ENCODE measurements at places on chromosomes 13 and 19. TPM values are rescaled to one million over a fixed set of nuclear protein-coding genes. Genes with fewer than 3 reads are reported as not detected.

The CEACAM8 gene
- not detected for total RNA-seq

- H3K4me3 ChIP-seq = peak within 1 kb of the TSS; percentile 85
- peaks cover 94% of the 10 kb centered on the region for H3K36me3 ChIP-seq
- H3K4me1 ChIP-seq = no peaks in the 10 kb centered on the region
- peak within 1 kb of the TSS; percentile 12 for H3K27ac ChIP-seq
- H3K27me3 ChIP-seq = no peaks in the 10 kb centered on the region
- peak; percentile 92 for DNase-seq
Observed at GRCh38 chr19:51887522-51888498, at the start of gene ZNF577. TSS of gene ZNF577 (minus strand) at chr19:51887951. CDS start at chr19:51880382, 7,569 bp downstream.

The GPR12 gene
- total RNA-seq = not detected

- H3K4me1 ChIP-seq = no peaks in the 10 kb centered on the region
- no peaks in the 10 kb centered on the region for H3K27me3 ChIP-seq
- no peak overlapping the region for H3K4me3 ChIP-seq
- H3K27ac ChIP-seq = no peak overlapping the region
- peaks cover 89% of the 10 kb centered on the region for H3K36me3 ChIP-seq
Observed at GRCh38 chr19:38707512-38708114, 36.7 kb downstream of the CAPN12 start.

- no peaks in the 10 kb centered on the region for H3K36me3 ChIP-seq
- H3K4me1 ChIP-seq = no peaks in the 10 kb centered on the region
- no peak for DNase-seq
- peaks cover 36% of the 10 kb centered on the region for H3K27me3 ChIP-seq
Observed at GRCh38 chr13:46530084-46530935, 22.7 kb upstream of the LRCH1 start.

DNA sequence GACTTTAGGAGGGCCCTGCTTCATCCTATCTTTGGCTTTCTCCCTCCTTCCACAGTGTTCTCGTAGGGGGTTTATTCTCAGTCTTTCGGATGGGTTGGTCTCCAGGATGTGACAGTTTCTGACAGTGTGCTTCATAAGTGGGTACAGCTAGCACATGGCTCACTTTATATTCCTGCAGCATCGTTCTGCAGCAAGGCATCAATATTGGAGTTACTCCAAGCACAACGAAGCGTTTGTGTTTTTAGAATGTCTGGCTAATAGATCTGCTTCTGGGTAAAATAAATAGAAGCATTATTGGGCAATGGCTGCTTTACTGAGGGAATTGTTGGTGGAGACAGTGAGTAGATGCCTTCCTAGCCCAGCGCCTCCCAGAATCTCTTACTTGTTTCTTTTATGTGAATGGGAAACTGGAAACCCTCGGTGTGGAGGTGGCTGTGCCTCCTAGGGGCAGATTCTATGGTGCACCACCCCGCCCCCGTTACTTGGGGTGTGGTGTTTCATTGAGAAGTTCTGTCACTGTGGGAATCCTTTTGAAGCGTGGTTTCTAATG lies 2.0 kb downstream of the FARP1 start:
- H3K27ac ChIP-seq = no peak overlapping the region
- no peaks in the 10 kb centered on the region for H3K27me3 ChIP-seq
- DNase-seq = peak; percentile 80
- peak overlapping the region; percentile 88 for H3K4me3 ChIP-seq
- peaks cover 14% of the 10 kb centered on the region for H3K36me3 ChIP-seq

The C5AR1 gene
- 0.48 TPM for total RNA-seq

- DNase-seq = no peak
- H3K4me3 ChIP-seq = no peak overlapping the region
- H3K36me3 ChIP-seq = no peaks in the 10 kb centered on the region
- H3K27me3 ChIP-seq = no peaks in the 10 kb centered on the region
- no peak overlapping the region for H3K27ac ChIP-seq
Observed at GRCh38 chr19:10209315-10209714, 14.6 kb upstream of the DNMT1 start.

DNA sequence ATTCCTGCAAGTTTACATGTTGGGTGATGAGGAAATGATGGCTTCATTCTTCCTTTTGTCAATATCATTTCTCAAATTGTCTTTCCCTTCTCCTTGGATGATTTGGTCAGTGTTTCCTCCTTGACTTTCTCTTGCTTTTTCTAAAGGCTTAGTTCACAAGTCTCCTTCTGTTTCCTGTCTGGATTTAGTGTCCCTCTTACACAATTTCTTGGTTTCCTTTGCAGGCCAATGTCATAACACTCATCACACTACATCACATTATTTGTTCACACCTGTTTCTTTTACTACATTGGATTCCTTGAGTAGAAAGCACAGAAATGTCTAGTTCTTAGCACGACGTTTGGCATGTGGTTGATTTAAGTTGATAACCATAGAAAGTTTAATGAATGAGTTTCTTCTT lies 490.7 kb downstream of the TDRD3 start:
- DNase-seq = no peak
- no peaks in the 10 kb centered on the region for H3K36me3 ChIP-seq
- H3K4me3 ChIP-seq = no peak overlapping the region
- H3K4me1 ChIP-seq = no peaks in the 10 kb centered on the region

GRCh38 chr13:46885018-46885417 lies 11.8 kb downstream of the HTR2A start:
- no peaks in the 10 kb centered on the region for H3K36me3 ChIP-seq
- H3K4me3 ChIP-seq = no peak overlapping the region
- no peaks in the 10 kb centered on the region for H3K4me1 ChIP-seq
- H3K27me3 ChIP-seq = no peaks in the 10 kb centered on the region
- no peak for DNase-seq

GRCh38 chr13:40076765-40077362 lies 421.4 kb downstream of the COG6 start:
- H3K27ac ChIP-seq = no peak overlapping the region
- H3K27me3 ChIP-seq = no peaks in the 10 kb centered on the region
- peaks cover 10% of the 10 kb centered on the region for H3K4me1 ChIP-seq
- DNase-seq = no peak

- no peaks in the 10 kb centered on the region for H3K27me3 ChIP-seq
- DNase-seq = no peak
- no peaks in the 10 kb centered on the region for H3K4me1 ChIP-seq
- H3K27ac ChIP-seq = no peak overlapping the region
Observed at GRCh38 chr13:90068658-90069057, 1278.8 kb upstream of the MIR17HG start.

The CEACAM4 gene
- not detected for total RNA-seq

DNA sequence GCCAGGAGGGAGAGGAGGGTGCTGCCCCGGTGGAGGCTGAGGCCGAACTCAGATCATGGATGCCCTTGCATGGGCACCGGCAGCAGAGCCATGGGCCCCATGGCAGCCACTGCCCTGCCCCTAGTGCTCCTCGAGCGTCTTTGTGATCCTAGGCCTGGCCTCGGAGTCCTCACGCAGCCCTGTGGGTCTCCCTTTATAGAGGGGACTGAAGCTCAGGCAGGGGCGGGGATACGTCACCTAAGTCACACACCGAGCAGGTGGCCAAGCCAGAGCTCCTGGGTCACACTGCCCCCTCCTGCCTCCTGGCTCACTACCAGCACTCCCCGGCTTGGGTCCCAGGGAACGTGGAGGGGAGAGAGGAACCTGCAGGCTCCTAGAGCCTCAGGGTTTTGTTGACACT lies 28.7 kb downstream of the DHX34 start:
- H3K4me3 ChIP-seq = no peak overlapping the region
- no peak for DNase-seq
- H3K27ac ChIP-seq = no peak overlapping the region
- peaks cover 69% of the 10 kb centered on the region for H3K36me3 ChIP-seq
- no peaks in the 10 kb centered on the region for H3K4me1 ChIP-seq

The SIGLEC14 gene
- not detected for total RNA-seq

DNA sequence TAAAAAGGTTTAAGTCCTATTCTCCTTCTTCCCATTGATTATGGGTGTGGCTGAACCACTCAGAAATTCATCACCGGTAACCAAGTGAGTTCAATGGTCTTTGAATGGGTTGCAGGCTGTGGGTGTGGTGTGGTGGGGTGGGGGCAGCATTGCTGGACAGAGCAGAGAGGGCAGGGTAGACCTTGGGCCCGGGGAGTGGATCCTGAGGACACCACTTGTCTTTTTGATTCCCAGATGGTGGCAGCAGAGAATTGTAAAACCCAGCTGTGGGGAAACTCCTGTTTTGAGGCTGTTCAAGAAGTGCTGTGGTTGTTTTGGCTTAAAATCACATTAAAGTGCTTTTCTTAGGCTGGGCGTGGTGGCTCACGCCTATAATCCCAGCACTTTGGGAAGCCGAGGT lies 45.8 kb upstream of the RGCC start:
- no peaks in the 10 kb centered on the region for H3K27me3 ChIP-seq
- H3K4me1 ChIP-seq = no peaks in the 10 kb centered on the region
- H3K27ac ChIP-seq = no peak overlapping the region
- no peak overlapping the region for H3K4me3 ChIP-seq

The CFD gene
- 0.66 TPM for total RNA-seq
